ENCODE measurements at places on chromosomes 16 and 17. TPM values are rescaled to one million over a fixed set of nuclear protein-coding genes. Genes with fewer than 3 reads are reported as not detected.

DNA sequence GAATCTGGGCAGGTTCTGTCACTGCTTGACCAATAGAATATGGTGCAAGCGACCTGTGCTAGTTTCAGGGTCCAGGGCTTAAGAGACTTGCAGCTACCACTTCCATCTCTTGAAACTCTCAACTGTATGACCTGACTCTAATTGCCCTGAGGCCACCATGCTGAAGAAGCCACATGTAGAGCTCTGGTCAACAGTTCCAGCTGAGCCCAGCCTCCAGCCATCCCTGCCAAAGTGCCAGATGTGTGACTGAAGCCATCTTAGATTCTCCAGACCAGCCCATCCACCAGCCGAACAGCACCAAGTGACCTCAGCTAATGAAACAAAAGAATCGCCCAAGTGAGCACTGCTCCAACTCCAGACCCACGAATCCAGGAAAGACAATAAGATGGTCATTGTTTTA lies 3.4 kb upstream of the MT2A start:
- no peak for DNase-seq

DNA sequence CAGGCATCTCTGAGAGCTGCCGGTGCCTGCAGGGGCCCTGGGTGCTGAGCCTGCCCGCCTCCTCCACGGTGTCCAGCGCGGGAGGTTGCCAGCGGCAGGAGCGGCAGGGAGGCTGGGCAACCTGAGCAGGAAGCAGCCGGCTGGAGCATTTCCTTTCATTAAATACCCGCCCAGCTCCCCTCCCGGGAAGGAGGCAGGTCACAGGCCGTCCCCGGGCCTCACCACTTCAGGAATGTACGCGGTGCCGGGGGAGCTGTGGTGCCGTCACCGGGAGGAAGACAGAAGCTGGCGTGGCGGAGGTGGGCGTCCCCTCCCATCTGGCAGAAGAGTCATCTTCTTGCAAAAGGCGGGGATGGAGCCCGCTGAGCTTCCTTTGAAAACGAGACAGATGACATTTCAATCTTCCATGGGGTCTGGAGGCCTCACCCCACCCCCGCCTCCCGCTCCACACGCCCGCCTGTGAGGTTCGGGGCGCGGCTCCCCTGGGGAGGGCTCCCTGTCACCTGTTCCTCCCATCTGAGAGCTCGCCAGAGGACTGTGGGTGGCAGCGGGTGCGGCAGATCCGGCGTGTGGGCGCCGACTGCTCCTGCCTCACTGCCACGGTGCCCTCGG lies 16.0 kb downstream of the SOX8 start:
- peak; percentile 54 for DNase-seq

DNA sequence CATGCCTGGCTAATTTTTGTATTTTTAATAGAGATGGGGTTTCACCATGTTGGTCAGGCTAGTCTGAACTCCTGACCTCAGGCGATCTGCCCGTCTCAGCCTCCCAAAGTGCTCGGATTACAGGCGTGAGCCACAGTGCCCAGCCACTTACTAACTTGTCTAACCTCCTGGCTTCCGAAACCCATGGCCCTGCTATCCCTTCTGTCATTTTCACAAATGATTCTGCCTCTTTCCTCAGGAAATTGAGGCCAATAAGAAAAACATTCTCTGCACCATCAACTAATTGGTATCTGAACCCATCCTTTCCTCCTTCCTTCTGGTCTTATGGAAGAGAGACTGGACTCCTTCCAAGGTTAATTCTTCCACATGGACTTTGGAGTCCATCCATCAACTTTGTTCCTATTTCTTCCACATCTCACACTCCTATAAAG lies 27.9 kb upstream of the TNRC6A start:
- DNase-seq, result no peak

The KCNH4 gene
- total RNA-seq, result 0.39 TPM

All from activated naive CD8-positive, alpha-beta T cell treated with anti-CD3 and anti-CD28 coated beads for 36 hours (primary cell).